Sigmoid colon (tissue), 7 donors: ENCODE measurements at places on chromosomes 1 and 21.

DNA sequence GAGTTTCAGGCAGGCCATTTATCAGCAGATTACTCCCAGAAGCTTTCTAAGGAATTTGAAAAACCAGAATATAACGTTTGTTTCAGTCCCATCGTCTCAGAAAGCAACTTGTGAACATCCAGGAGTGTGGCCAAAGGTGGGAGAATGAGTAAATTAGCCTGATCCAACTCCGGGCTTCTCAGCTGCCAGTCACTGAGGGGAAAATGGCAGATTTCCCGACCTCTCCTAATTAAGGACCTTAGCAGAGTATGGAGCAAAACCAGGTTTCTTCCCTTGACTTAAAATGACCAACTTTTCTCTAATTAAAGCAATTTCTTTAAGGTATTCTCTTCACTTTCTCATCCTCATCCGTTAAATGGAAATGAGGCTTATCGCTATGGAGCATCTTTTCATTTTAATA lies 1.0 kb downstream of the CORT start:
- no peak for DNase-seq

DNA sequence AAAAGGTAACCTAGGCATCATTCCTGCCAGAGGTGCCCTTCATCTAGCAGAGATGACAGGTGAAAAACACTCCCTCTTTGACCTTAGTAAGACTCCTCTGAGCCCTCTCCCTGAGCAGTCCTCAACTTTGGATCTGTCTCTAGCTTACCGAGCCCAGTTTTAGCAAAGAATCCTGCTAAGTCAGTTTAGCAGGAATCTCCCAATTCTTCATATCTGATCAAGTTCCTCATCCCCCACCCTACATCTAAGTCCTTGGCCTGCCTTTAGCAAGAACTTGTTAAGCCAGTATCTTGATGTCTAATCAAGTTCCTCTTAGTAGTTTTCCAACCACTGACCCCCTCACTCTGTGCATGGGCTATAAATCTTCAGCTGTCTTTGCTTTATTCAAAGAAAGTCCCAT lies 235.6 kb downstream of the OMA1 start:
- no peak for DNase-seq

DNA sequence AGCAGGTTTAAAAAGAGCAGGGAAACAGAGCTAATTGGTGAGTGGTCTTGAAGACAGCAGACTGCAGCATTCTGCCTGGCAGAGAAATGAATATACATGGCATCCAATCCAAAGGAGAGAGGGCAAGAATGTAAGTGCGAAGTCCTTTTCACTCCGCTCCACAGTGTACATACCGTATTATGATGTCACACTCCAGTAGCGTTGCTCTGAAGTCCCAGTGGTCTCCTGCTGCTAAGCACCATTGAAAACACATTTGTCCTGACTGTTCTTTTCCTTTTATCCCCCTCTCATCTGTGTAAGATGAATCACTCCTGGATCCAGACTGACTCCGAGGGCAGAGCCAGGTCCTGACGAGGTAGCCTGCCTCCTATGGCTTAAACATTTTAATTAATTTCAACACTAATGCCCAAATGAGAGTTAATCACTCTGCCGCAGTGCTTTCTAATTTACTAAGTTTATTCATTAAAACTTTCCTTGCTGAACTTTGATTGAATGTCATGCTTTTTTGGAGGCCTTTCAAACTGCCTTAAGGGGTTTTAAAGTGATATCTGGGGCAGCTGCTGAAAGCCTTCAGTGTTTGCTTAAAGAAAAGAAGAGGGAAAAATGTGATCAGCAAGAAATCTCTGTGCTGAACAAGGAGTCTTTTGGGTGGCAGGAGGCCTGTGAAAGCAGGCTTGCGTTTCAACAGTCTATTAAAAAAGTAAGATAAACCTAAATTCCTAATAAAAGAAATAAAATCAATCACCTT lies 227.2 kb downstream of the ATG4C start:
- no peak for DNase-seq

- no peak for DNase-seq
Observed at GRCh38 chr1:183914891-183915290, 110.0 kb downstream of the RGL1 start.

- no peak for DNase-seq
Observed at GRCh38 chr1:58815686-58816071, 31.8 kb upstream of the JUN start.

- DNase-seq: no peak
Observed at GRCh38 chr21:25967181-25967900, 203.2 kb downstream of the APP start.

DNA sequence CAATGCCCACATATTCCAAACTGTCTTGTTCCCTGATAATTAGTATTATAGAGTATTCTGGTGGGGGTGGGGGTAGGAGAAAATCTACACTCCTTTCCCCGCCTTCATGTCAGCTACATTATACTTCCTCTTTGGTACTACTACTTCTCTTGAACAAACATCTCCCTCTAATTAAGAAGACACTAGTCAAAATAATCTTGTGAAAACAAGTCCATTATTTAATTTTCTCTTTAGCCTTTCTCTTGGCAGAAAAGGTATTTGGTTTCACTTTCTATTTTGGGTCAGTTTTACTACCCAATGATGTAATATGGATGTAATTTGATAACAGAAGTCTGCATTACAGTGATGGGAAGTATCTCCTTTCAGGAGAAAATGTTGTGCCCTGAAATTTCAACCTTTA lies 22.5 kb downstream of the NTMT2 start:
- DNase-seq: no peak

DNA sequence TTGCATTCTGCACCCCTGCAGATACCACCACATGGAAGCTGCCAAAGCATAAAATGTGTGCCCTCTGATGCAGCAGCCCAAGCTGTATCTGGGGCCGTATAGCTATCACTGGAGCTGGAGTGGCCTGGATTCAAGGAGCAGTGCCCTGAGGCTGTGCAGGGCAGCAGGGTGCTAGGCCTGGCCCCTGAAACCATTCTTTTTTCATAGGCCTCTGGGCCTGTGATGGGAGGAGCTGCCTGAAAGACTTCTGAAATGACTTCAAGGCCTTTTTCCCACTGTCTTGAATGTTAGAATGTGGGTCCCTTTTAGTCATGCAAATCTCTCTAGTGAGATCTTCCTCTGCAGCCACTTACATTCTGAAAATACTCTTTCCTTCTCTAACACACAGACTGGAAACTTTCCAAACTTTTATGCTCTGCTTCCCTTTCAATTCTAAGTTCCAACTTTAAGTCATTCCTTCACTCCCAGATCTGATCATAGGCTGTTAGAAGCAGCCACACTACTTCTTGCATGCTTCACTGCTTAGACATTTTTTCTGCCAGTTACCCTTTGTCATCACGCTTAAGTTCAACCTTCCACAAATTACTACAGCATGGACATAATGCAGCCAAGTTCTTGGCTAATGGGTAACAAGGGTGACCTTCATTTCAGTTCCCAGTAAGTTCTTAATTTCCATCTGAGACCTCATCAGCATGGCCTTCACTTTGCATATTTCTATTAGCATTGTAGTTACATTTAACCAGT lies 42.4 kb downstream of the DRAM2 start:
- DNase-seq: no peak

DNA sequence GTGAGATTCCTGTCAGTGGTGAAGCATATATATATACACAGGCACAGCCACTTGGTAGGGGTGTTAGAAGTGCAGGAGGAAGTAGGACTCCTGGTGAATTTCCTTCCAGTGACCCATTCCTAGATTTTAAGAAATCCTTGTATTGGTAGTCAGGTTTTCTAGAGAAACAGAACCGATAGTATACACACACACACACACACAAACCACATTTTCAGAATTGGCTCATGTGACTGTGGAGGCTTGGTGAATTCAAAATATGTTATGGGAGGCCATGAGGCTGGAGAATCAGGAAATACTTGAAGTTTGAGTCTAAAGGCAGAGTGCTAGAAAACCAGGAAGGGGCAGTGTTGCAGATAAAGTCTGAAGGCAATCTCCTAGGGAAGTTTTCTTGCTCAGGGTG lies 114.2 kb downstream of the FCRL5 start:
- DNase-seq: no peak

DNA sequence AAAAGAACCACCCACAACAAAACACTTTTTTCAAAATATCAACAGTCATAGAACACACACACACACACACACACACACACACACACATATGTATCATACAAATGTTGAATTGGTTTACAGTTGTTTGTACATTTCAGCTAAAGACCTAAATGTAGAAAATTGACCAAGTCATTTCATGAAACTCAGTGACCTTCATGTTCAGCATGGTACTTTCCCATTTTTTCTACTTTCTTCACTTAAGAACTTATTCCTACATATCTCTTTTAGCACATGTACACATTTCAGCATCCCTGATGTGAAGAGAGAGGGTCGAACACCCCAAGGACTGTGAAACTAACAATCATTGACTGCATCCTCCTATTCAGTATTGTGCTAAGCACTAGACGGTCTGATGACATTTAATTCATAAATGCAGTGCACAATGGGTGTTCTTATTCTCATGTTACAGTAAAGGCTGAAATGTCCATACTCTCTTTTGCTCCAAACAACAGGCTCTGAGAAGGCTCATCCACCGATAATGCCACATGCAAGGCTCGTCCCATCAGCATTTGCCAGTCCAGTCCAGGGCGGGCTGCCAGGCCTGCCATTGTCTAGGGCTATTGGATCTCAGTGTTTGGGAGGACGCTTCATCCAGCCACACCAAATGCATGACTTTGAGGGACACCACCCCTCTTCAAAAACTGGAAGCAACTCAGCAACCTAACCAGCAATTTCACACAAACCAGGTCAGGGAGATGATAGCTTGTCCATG lies 150.1 kb upstream of the RUNX1 start:
- DNase-seq: no peak
